ENCODE measurements at places on chromosomes 4 and X.

- DNase-seq: no peak
These were observed 172.4 kb upstream of the MAGEB16 start for GRCh38 chrX:35625714-35626113.

GRCh38 chrX:2449135-2449886 lies 51.5 kb downstream of the DHRSX start:
- no peak for DNase-seq

DNA sequence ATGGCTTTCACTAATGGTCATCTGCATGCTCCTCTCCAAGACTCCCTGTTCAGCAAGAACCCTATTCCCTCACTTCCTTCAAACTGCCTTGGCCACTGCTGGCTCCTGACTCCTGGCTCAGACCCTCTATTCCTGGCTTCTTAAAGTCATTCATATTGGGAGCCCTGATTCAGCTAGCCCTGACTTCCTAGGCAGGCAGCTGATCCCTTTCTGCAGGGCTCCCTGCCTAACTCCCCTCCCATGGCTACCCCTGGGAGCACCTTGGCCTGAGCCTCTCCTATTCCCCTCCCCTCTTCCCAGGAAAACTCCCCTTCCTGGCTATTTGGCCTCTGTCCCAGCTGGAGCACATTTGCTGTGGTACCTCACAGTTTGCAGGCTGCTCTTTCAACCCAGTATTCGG lies 154.9 kb upstream of the PJA1 start:
- no peak for DNase-seq

- peak; percentile 7 for DNase-seq
These were observed 419.7 kb downstream of the TRAM1L1 start for GRCh38 chr4:116665716-116666115.

All from fibroblast of skin of right biceps (primary cell).